ENCODE measurements at places on chromosomes 6 and 20.
A peak's percentile ranks its signal among the peaks of the same experiment; 100 is the strongest.

DNA sequence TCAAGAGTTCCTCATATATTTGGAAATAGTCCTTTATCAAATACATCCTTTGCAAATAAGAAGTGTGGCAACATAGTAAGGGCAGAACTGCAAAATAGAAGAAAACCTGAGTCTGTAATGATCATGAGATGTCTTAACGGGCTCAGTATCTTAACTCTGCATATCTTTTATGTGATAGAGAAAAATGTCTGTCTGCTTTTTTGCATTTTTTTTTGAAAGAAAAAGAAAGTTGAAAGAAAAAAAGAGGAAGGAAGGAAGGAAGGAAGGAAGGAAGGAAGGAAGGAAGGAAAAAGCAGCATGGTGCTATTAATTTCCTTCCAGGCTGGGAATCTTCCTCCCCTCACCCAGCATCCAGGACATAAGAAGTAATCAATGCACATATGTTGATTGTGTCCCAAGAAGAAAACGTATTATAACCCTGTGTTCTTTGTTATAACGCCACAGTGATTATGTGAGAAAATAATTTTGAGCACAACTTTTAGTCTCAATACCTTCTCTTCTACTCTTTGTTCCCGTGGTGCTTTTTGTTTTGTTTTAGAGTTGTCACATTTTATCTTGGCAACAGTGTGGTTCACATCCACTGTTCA, 58.7 kb upstream of the PCSK2 start:
- DNase-seq = no peak

DNA sequence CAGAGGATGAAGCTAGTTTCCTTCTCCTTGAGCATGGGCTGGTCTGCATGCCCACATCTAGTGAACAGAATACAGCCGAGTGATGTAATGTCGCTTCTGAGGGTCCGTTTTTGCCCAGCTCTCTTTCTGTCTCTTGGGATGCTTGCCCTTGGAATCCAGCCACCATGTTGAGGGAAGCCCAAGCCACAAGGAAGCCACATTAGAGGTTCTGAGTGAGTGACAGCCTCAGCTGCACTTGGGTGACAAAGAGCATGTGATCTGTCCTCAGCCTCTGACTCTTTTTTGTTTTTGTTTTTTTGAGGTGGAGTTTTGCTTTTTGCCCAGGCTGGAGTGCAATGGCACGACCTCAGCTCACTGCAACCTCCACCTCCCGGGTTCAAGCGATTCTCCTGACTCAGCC, 100.6 kb upstream of the SALL4 start:
- no peak for DNase-seq

DNA sequence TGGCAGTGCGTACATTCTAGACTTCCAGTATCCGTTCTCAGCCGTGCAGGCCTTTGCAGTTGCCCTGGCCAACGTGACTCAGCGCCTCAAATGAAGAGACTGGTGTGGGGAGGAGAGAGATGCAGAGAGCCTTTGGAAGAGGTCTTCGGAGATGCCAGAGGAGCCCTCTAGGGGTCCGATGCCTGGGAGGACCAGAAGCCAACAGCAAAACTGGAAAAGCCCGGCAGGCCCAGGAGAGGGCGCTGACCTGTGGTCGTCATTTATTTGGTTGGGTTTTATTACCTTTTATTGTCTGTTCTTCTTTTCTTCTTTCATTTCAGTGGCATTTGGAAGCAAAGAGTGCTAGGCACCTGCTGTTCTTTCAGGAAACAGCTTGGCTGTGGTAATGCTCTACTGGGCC, 53.3 kb upstream of the TMEM181 start:
- no peak for DNase-seq

GRCh38 chr20:43576108-43576507, 14.6 kb upstream of the IFT52 start:
- no peak for DNase-seq

- no peak for DNase-seq
Measured at GRCh38 chr20:2109425-2110210, 8.0 kb downstream of the STK35 start.

GRCh38 chr6:43076464-43077332, 584 bp downstream of the PTK7 start:
- no peak for DNase-seq

- DNase-seq = no peak
Measured at GRCh38 chr20:32651537-32651936, 22.2 kb downstream of the C20orf203 start.

GRCh38 chr6:167485186-167485978, 160.5 kb downstream of the TTLL2 start:
- DNase-seq = peak; percentile 29

GRCh38 chr6:41367700-41368099, 32.3 kb downstream of the NCR2 start:
- no peak for DNase-seq

DNA sequence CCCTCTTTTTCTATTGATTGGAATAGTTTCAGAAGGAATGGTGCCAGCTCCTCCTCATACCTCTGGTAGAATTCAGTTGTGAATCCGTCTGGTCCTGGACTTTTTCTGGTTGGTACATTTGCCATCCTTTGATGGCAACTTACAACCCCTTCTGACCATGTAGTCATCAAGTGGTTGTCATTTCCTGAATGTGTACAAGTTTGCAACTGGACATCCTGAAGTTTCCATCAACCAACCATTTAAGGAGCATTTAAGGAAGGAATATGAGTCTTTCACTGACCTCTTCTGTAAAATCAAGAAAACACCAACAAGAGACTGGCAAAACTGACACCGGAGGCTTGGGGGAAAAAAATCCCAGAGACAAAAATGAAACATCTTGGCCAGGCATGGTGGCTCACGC, 97.4 kb downstream of the RIN2 start:
- DNase-seq = no peak

GRCh38 chr20:6008254-6008653, 45.6 kb downstream of the LRRN4 start:
- no peak for DNase-seq

DNA sequence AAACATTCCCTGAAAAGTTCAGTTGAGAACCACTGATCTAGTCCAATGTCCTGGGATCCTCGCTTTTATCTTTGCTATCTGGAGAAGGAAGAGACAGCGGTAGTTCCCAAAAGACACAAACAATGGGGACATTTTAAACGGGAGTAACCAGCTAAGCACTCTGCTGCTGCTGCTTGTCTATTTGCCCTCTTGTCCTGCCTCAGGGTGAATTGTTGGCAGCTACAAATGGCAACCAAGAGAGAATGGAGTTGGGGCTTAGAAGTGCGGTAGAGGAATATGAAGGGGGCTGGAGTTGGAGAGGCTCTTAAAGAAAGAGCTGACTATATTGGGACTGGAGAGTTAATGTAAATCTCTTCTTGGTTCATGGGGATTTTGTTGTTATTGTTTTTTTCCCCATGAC, 6.5 kb upstream of the ZSWIM1 start:
- DNase-seq = no peak

DNA sequence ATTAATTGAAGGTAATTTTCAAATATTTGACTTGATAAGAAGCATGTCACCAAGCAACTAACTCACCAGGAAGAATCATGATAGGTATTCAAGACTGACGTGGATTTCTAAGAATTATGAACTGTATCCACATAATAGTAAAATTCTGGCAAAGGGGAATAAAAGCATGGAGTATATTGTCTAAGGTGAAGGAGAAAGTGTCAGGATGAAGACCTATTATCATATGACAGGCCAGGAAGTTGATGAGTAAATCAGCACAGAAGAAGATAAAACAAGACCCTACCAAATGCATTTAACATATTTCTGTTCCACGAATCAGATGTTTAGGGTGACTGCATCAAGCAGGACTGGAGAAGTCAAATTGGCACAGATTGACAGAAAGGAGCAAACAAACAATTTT, 362.7 kb upstream of the MMS22L start:
- no peak for DNase-seq

DNA sequence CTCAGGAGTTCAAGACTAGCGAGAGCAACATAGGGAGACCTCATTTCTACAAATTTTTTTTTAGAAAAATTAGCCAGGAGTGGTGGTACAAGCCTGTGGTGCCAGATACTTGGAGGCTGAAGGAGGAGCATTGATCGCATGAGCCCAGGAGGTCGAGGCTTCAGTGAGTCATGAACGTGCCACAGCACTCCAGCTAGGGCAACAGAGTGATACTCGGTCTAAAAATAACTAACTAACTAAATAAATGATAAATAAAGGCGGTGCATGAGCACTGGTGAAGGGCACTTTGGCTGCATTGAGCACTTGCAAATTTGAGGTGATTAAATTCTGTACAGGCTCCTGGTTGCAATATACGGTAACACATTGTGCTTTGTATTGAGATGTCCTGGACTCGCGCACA, 13.5 kb downstream of the HLA-A start:
- no peak for DNase-seq

GRCh38 chr6:155970876-155971708, 515.5 kb upstream of the NOX3 start:
- no peak for DNase-seq

- DNase-seq = no peak
Measured at GRCh38 chr20:21511485-21511849, 2.4 kb downstream of the NKX2-2 start.

DNA sequence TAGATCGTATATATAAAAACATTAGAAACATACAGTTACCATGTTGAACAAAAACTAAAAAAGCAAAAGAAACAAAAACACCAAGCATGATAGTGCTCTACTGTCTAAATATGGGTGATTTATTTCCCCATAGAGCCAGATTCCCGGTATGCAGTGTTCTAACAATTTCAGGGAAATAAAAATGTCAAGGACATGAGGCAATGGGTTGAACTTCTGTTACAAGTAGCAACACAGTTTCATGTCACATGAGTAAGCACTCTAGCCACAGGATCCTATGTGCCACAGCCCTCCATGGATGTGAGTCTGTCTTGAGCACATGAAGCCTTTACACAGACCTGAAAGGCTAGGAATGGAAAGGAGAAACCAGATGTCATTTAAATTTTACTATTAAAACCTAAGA, 96.0 kb downstream of the MAP3K5 start:
- no peak for DNase-seq

GRCh38 chr20:3654326-3655130, 8.7 kb downstream of the GFRA4 start:
- no peak for DNase-seq

GRCh38 chr20:58707770-58708169, 15.2 kb downstream of the NPEPL1 start:
- DNase-seq = no peak
